ENCODE measurements at places on chromosomes 5 and 9.
A peak's percentile ranks its signal among the peaks of the same experiment; 100 is the strongest.

- DNase-seq, result no peak
Observed at GRCh38 chr5:34494111-34494755, 161.9 kb upstream of the RAI14 start.

- no peak for DNase-seq
Observed at GRCh38 chr9:104914466-104914865, 13.5 kb downstream of the ABCA1 start.

GRCh38 chr5:96149546-96149945 lies 187.9 kb upstream of the ELL2 start:
- DNase-seq, result no peak

- DNase-seq, result no peak
Observed at GRCh38 chr5:73853091-73853490, 227.1 kb downstream of the ARHGEF28 start.

- no peak for DNase-seq
Observed at GRCh38 chr5:89556215-89556913, 673.4 kb upstream of the MEF2C start.

DNA sequence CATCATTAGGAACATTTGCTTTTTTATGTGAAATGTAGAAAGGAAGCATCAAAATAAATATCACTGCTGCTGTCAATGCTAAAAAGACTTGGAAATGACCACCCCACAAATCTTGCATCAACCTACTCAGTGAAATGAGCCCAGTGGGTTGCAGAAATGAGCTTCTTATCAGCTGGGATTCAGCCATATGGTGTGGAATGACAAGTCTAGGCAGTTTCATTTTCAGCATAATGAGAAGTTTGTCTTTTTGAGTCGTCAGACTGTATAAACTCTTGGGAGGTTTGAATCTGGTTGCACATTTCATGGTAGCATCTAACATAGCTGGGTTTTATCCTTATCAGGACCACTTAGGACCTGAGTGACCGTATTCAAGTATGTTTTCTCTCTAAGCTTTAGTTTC lies 251.1 kb upstream of the PPP1R2B start:
- DNase-seq, result no peak

DNA sequence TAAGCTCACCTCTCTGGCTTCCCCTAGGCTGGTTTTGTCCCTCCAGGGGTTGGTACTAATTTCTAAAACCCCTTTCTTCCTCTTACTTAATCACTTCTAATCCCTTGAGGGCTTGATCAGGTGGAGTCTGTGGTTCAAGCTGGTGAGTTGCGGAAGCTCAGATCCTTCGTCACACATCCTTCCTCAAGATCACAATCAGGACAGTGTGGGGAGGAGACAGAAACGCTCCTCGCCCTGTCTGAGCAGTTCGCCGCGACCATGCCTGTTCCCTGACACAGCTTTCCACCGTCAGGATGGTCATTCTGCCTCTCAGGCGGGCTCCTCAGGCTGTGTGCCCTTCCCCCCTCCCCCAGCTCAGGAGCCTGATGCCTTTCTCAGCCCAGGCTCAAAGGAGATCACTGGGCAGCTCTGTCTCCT lies 24.3 kb downstream of the CPLX2 start:
- peak; percentile 17 for DNase-seq

DNA sequence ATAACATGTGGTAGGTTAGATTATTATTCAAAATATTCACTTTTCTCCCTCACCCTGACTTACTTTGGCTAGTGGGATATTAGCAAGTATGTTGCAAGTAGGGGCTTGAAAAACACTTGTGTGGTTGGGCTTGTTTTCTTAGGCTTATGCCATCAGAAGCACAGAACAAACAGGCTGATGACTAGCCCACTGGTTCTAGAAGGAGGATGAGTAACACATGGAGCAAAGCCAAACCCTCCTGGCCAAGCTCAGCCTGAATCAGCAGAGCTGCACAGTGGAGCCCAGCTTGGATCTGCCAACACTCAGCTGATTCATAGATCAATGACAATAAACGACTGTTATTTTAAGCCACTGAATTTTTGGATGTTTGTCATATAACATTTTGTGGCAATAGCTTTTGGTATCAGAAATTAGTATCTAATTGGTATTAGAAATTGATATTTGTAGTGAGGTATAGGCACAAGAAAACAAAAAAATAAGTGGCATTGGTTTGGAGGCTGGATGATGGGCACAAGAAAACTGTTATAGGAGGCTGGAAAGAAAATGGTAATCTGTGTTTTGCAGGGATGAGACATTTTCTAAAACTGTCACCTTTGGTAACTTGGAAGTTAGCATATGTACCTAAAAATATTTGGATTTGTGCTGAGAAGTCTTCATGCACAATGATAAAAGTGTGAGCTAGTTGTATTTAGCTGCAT lies 46.1 kb upstream of the ZBED3 start:
- no peak for DNase-seq

- no peak for DNase-seq
Observed at GRCh38 chr5:113489299-113489698, 1.0 kb upstream of the MCC start.

- no peak for DNase-seq
Observed at GRCh38 chr5:85604378-85604777, 1013.4 kb upstream of the COX7C start.

DNA sequence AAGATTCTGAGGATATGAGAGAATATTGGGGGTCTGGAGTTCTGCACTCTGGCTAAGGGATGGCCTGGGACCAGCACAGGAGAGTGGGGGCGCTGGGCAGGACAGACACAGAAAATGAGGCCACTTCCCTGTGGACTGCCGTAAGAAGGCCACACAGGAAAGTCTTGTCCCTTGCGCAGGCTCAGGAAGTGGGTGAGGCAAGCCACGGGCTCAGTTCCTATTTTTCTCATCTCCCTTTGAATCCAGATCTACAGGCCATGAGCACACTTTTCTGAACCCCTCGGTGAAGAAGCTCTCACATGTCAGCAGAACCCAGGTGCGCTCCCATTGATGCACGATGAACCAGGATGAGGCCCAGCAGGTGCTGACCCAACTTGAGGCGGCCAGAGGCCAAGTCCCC lies 207.4 kb downstream of the AGTPBP1 start:
- no peak for DNase-seq

- no peak for DNase-seq
Observed at GRCh38 chr9:88011005-88011766, 36.9 kb upstream of the CDK20 start.

DNA sequence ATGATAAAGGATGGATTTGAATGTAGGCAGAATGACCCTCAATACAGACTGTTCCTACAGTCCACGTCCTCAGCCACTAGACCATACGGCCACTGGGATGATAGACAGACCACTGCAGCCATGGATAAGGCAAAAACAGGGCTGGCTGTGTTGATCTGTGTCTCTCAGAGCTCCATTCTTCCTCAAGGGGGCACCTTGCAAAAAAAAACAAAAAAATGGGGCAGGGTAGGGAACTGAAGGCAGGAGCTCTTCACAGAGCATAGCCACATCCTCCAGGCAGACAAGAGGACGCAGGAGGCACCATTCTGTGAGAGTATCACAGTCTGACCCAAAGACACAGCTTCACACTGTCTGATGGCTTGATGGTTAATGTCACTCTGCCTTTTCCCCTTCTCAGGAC lies 61.2 kb upstream of the GABRP start:
- no peak for DNase-seq

DNA sequence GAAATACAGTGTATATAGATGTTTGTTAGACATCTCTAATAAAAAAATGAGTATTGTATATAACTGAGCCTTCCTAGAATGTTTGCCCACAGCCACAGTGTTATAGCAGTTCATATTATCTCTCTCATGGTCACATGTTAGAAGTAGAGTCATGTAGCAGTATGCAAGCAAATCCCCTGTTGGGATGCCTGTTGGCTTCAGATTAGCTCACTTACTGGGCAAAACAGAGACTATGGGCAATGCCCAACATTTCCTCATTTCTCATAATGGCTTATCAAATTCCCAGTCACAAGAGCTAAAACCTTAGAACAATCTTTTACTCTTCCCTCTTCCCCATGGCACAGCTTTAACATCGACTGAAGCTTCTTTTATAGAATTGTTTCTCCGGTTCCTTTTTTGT lies 27.0 kb upstream of the PDCD1LG2 start:
- DNase-seq, result no peak

- no peak for DNase-seq
Observed at GRCh38 chr5:173672891-173673290, 56.4 kb upstream of the BOD1 start.

- no peak for DNase-seq
Observed at GRCh38 chr9:9319007-9319406, 1293.8 kb downstream of the PTPRD start.

DNA sequence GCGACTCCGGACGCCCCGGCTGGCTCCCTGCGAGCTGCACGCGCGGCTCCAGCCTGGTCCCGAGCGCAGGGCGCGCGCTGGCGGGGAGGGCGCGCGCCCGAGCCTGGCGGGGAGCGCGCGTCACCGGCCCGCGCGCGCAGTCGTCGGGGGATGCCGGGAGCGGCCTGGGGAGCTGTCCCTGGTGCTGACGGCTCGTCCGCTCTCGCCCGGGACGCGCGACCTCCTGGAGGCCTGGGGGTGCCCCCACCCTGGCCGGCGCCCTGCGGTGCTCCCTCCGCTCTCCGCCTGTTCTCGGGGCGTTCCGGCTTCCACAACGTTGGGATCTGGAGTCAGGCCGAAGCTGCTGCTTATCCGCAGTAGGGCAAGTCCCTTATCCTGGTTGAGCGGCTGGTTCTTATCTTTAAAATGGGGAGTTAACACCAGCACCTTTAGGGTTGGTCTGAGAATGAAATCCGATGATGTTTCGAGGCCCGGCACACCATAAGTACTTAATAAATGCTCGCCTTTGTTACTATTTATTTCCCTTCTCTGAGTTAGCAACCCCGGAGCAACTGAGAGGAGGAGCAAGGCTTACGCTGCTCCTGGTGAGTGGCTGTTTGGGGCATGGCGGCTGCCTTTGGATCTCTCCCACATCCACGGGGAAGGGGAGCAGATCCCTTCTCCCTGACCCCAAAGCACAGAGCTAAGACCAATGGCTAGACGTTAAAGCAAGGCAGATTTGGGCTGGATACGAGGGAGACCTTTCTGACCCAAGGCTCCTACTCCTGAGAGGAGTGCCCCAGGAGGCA lies at the start of gene FAM163B:
Gene FAM163B, minus strand, starts transcription at position 79 of the 788 bp plus-strand sequence. CDS start 29,166 bp downstream, outside the sequence.
- DNase-seq, result no peak

DNA sequence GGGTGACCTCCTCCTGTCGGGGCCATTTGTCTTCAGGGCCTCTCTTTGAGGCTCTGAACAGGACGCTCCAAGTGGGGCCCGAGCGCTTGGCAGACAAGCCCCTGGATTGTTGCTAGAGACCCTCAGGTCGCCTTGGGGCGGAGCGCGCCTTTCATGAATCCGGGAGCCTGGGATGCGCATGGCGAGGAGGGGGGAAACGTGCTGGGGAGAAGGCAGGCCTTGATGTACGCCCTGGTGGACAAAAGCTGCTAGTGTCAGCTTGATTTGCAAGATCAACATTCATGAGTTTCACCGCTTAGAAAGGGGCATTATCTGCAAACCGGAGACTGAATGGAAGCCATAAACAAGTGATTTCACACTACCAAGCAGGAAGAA lies 226.3 kb downstream of the SMARCA2 start:
- no peak for DNase-seq

- no peak for DNase-seq
Observed at GRCh38 chr5:64147849-64148441, 17.7 kb upstream of the RNF180 start.

Data from stimulated activated CD8-positive, alpha-beta memory T cell treated with anti-CD3 and anti-CD28 coated beads, Interleukin-7, amount 100 ng/mL, for 4 hours (primary cell).